Glutamatergic neuron (in vitro differentiated cells): ENCODE measurements at places on chromosomes 11 and 22.

DNA sequence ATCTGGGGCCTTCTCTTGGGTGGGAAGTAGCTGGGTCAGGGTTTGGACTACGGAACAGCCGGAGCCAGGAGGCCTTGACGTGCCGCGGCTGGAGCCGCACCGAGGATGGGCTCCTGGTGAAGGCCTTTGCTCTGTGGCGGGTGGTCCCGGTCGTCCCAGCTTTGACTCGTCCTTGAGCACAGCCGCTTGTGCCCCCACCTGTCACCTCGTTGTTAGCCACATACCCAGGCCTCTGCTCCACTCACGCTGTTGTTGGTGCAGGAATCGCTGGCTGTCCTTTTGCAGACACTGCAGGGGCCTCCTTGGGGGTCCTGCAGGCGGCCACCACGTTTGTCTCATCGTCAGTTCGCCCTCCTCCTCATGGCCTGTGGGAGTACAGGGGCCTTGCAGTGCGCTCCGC lies 17.1 kb downstream of the PHRF1 start:
- no peak for DNase-seq

- DNase-seq = no peak
These were observed 35.1 kb upstream of the LRRC10B start for GRCh38 chr11:61473370-61474012.

DNA sequence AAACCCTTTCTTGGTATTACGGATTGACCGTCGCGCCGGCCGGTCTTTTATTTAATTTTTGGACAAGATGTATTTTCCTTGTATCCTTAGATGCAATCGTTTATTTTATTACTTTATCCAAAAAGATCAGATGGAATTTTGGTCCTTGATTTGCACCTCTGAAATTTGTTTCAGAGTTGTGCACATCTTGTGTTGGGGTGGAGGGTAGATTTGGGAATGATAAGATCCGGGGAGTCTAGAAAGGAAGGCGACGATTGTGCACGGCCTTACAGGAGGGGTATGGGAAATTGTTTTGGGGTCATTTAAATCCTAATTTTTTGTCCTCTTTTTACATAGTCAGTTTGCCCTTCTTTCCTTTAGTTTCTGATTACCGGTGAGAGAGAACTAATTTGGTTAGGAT lies 1.4 kb downstream of the KDM2A start:
- no peak for DNase-seq

DNA sequence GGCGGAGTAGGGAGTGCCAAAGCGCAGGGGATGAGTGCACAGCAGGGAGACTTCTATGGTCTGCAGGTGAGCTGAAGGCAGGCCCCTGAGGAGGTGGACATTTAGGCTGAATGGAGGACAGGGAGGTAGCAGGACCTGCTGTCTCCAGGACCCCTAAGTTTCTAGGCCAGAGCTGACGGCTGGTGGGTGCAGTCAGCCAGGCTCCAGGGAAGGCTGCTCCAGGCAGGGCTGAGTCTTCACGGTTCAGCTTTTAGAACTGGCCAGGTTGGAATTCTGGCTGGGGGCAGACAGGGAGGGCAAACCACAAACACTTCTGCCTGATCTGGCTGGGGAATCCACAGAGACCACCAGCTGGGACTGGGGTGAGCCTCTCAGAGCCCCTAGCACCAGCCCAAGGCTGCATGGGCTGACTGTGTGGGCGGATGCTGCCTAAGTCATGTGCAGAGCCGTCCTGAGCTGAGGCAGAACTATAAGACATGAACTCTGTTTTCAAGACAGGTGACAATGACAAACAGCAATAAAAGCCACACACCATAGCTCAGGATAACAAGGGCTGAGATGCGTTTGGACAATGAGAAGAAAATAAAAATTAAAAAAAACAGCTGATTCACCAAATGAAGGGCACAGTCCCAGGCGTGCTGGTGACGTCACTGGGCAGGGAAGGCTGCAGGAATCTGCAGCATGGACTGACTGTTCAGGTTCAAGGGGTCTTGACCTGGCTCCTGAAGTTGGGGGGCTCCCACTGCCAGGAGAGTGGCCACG lies 10.4 kb upstream of the MALAT1 start:
- DNase-seq = peak; percentile 42

- DNase-seq = peak; percentile 80
These were observed 1.6 kb downstream of the PIM3 start for GRCh38 chr22:49962012-49962750.

- no peak for DNase-seq
These were observed 720.6 kb upstream of the ANO5 start for GRCh38 chr11:21472261-21472660.

- DNase-seq = no peak
These were observed 20.3 kb upstream of the WNT7B start for GRCh38 chr22:45997077-45997776.

DNA sequence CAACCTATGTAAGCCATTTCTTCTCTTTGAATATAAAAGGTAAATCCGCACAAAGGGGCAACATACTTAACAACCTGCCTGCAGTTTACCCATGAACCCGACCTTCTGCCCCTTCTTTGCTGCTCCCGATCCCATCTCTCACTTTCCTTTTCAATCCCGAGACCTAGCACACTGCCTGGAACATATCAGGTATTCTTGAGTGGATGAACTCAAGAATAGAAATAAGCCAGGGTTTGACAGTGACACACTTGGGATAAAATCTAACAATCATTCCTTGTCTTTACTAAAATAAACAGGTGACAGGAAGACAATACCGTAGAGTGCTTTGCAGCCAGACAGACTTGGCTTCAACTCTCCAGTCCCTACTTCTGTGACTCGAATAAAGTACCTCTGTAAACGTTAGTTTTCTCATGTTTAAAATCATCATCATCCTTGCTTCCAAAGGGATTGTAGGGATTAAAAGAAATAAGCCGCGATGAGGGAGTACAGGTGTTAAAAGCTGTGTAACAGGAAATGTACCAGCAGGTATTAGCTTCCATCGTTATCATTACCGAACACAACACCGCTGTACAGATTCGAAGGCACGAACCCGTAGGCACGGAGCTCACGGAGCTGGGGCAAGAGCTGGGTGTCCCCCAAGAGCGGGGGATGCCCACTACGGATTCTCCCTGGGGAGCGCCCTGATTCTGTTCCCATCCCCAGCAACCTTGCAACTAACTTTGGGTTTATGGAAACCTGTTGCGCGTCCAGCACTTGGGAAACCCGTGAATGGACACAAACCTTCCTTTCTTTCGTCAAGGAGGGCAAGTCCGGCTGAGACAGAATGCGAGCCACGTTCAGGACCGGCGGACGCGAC lies 720 bp downstream of the UFD1 start:
- no peak for DNase-seq

DNA sequence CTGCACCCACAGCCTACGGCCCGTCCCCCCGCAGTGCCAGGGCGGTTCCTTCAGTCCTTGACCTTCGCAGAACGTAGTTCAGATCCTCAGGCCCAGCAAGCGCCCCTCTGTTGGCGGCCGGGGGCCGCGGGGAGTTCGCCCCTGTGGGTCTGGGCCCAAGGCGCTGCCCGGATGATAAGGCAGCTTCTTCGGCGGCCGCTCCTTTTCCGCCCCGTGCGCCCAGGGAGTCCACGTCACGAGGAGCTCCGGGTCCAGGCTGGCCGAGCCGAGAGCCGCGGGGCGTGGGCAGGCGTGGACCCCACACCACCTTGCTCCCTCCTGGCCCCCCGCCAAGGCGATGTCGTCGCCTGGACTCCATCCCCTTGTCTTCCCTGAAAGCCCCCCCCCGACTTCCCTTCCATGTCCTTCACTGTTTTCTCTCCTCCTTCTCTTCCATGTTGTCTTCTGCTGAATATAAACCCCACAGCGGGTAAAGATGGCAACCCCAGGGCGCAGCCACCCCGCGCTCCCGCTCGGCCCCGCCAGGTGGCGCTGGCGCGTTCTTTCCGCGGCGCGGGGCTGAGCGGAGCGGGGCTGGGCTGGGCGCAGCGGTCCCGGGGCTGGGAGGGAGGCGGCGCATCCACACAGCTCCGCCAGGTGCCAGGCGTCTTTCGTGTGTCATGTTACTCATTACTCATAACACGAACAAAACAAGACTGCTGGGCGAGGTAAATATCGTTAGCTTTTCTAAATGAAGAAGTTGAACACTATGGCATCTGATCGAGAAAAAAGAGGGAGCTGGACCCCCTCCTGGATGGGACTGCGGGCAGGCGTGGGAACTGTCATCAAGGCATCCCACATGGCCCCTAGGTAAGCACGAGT lies 321.0 kb downstream of the NTM start:
- DNase-seq = peak; percentile 77

DNA sequence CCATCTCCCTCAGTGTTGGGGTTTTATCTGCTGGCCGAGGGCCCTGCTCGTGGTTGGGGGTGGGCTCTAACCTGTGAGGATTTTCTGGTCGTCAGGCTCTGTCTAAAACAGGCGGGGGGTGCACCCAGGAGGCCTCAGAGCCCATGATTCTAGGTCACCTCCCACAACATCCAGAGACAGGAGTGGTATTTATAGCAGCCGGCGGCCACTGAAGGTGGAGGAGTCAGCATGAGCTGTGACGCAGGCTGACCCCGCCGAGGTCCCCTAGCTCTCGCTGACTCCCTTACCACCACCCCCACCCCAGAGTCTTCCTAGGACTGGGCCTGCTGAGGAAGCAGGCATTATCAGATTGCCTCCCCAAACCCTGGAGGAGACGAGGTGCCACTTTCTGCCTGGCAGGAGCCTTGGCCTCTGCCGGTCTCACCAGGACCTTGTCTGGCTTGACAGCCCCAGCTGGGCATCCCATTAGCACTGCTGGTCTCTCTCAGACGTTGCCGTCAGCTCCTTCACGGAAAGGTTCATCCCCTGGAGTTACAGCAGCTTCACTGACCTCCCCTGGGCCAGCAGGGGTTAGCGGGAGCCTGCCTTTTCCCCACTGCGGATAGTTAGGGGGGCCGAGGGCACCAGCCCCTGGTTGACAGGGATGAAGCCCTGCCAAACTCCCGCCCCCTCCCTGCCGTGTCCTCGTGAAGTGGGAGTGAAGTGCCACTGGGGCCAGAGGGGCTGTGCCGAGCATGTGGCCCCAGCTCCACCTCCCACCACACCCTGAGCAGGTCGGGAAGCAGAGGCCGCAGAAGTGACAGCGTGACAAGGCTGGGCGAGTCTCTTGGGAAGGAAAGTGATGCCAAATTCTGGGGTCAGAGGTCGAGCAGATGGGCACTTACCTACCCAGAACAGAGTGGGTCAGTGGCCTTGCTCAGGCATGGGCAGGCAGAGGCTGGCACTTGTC lies 26.5 kb downstream of the DAGLA start:
- no peak for DNase-seq

GRCh38 chr11:127274328-127274676 lies 273.7 kb upstream of the KIRREL3 start:
- DNase-seq = no peak

GRCh38 chr11:63478896-63479295 lies 12.1 kb downstream of the PLAAT5 start:
- DNase-seq = no peak

DNA sequence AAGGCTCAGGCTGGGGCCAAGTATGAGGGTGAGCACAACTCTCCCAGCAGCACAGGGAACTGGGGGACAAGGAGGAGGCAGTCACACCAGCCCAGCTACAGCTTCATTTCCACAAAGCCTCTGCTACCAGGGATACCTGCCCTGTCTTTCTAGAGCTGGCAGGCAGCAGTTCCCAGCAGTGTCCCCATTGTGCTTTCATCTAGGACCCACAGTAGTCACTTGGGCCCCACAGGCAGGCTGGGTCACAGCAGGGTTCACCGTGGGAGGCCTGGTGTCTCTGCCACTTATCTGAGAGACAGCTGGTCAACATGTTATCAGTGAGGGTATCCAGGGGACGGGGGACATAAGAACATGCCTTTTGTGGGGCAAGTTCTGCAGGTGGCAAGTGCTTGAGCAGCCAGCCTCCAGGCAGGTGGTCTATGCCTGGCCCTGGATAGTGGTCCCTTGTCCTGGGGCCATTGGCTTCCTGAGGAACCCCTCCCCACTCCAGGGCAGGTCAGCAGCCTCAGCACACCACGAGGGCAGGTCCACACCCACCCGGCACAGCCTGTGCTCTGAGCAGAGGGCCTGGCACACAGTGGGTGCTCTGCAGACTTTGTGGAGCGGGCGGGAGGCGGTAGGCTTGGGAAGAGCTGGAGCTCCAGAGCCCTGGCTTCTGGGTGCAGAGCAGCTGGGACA lies 29.9 kb downstream of the GNAZ start:
- DNase-seq = no peak

- peak; percentile 24 for DNase-seq
These were observed 21.8 kb downstream of the VPS37C start for GRCh38 chr11:61139387-61139786.

DNA sequence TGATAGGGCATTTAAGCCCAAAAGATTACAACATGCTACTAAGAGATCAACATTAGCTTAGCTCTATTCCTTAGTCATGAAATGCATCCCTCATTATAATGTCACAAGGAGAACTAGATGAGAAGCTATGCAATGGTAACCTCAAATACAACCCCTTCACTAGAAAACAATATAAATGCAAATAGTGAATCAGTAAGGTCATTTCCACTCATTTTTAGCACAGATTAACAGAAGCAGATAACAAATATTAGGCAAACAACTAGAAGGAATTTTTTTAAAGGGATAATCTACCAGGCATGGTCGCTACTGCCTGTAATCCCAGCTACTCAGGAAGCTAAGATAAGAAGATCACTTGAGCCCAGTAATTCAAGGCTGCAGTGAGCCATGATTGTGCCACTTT lies 28.2 kb downstream of the SIK3 start:
- no peak for DNase-seq

GRCh38 chr11:69554849-69555248 lies 73.4 kb downstream of the LINC01488 start:
- peak; percentile 7 for DNase-seq

- DNase-seq = no peak
These were observed 62.6 kb downstream of the FDX1 start for GRCh38 chr11:110492321-110492685.

DNA sequence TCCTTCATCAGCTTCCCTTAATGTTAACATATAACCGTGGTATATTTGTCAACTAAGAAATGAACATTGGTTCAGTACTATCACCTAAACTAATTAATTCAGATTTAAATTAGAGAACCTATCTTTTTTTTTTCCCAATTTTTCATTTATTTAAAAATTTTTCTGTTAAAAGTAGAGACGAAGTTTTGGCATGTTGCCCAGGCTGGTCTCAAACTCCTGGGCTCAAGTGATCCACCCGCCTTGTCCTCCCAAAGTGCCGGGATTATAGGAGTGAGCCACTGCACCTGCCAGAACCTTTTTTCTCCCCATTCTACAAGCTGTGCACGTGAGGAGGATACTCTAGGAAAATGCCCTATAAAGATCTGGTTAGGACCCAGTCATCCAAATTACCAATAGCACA lies 3.6 kb downstream of the EI24 start:
- no peak for DNase-seq

GRCh38 chr11:45436118-45436517 lies 150.0 kb upstream of the SYT13 start:
- no peak for DNase-seq
